ENCODE measurements at places on chromosomes 5 and 9.

DNA sequence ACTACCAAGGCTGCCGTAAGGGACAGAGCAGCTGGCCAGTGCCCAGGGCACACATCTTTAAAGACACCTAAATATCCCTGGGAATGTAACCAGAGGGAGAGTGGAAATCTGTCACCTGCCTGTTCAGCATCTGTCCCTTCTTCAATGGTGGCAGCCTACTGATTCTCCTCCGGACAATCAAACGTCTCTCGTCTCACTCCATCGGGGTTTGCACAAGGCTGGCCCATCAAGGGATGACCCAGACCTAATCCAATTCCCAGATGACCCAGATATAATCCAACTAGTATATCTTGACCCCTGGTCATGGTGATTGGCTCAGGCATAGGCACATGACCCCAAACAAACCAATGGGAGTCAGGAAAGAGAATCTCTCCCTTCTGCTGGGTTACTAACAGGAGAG is 93.5 kb downstream of the HRH2 start:
- DNase-seq, result no peak

GRCh38 chr9:120944434-120944843 is 17.8 kb upstream of the TRAF1 start:
- DNase-seq, result no peak

DNA sequence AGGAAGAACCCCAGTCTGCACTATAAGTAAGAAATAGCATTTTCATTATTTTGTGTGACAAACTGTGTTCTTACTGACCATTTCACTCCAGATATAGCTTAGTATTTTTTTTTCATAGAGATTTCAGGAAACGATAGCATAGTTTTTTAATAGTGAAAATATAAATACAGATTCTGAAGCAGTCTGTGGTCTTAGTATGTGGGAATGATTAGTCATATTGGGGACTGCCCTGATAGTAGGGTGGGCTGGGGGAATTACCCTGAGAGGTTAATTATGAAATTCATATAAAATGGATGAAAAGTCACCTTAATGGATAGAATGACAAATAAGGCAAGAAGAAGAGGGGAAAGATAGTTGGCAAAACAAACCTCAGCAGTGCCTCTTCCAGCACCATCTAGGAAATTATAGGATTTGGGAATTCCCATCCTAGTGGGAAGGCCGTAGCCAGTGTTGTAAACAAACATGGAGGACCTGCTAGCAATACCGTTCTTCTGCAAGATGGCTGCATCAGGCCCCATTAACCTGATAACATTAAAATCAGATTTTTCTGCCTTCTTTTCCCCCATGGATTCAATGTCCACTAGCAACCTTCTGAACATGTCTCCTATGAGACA is 23.7 kb upstream of the NR3C1 start:
- DNase-seq, result no peak

DNA sequence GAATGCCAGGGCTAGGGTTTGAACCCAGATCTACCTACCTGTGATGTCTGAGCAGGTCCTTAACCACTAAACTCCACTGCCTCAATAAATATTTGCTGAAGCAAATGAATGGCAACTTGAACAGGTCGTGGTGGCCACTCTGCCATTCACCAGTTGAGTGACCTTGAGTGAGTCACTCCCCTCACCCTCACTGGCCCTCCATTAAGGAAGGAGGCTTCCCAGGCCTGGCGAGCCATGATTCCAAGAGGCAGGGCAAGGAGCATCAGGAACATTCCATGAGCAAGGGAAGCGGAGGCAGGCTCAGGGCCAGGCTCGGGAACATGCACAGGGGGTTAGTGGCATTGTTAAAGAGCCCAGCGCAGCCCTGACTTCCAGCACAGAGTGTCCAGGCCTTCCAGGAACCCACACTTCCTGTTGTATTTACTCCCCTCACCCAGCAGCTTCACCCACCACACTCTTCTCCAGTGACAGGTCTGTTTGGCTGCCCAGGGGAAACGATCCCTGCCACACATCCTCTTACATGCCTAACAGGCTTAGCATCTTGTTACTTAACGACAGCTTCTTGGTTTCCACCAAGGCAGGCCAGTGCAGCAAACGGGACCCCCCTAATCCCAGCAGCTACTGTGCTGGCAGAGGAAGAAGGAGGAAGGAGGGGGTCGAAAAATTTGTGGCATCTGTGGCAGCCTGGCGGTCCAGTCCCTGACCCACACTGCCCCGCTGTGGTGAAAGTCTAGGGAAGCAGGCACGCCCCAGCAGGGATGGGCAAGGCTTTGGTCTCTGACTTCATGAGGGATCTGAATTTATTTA is 43.7 kb upstream of the TTC1 start:
- no peak for DNase-seq

GRCh38 chr5:175837171-175837699 is 34.1 kb upstream of the CPLX2 start:
- no peak for DNase-seq

- no peak for DNase-seq
These were observed 338.7 kb downstream of the NPR3 start for GRCh38 chr5:33049842-33050241.

DNA sequence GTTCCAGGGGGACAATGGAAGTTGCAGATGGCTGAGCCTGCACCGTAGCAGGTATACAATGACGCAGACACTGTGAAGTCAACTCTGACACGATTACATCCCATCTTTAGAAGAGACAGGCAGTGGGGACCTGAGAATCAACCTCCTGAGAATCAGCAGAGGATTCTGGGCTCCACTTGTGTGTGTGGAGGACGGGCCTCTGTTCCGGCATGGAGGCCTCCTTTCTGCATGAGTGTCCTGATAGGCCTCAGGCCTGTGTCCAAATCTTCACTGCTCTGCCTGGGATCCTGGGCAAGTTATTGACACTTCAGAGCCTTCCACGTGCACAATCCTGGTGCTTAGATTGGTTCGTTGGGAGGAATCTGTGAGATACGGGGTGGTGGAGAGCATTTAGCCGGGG is 151.2 kb upstream of the COL5A1 start:
- DNase-seq, result no peak

DNA sequence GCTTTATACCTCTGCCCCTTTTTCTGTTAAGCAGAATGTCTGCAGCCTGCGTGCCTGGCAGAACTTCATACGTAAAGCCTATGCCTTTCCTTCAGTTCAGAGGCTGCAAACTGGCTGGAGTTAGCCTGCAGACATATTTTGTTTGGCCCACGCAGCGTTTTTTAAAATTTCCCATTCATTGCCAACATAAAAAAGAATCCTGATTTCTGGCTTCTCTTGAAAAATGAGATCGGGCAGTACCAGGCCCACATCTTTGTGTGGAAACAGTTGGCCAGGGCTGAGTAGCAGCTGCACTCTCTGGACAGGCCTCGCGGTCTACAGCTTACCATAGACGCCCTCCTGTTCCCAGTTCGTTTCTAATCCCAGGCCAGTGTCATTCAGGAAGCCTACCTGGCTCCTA is 104.4 kb downstream of the SMARCA2 start:
- DNase-seq, result no peak

DNA sequence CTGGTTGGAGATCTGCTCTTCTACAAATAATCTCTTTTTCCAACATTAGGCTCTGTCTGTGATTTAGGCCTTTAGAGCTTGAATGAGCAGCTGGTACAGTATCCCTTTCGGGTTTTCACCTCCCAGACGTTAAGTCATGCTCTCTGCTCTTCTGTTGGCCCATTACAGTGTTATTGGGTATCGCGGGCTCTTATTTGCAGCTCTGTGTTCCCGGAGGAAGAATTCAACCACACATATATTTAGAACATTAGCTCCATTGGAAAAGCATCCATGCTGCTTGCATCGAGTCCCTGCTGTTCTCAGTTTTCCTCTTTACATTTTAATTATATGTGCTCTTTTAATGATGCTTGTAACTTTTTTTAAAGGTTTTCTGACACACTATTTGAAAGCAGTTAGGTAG is 278.0 kb upstream of the ADCY2 start:
- DNase-seq, result no peak

GRCh38 chr5:132261881-132262845 is 4.7 kb downstream of the PDLIM4 start:
- DNase-seq, result no peak

- no peak for DNase-seq
These were observed 18.5 kb upstream of the TCERG1 start for GRCh38 chr5:146428658-146429057.

DNA sequence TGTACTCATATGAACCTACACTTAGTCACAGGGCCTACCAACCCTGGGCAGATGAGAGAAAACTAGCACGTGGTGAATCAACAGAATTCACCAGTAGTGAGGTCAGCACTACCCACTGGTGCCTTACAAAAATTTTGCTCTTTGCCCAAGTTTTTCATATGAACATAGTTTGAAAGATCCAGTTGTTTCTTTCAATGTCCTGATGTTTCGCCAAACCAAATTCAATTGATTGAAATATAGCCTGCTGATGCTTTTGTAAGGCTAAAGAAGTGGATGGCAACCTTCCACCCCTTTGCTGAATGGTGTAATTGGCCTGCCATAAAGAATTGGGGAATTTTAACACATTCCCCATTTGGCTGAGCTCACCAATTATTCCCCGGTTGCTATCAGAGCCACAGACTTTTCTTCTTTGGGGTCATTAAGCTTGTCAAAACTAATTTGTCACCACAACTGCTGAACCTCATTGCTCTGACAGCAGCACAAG is 339.2 kb downstream of the GLIS3 start:
- no peak for DNase-seq

DNA sequence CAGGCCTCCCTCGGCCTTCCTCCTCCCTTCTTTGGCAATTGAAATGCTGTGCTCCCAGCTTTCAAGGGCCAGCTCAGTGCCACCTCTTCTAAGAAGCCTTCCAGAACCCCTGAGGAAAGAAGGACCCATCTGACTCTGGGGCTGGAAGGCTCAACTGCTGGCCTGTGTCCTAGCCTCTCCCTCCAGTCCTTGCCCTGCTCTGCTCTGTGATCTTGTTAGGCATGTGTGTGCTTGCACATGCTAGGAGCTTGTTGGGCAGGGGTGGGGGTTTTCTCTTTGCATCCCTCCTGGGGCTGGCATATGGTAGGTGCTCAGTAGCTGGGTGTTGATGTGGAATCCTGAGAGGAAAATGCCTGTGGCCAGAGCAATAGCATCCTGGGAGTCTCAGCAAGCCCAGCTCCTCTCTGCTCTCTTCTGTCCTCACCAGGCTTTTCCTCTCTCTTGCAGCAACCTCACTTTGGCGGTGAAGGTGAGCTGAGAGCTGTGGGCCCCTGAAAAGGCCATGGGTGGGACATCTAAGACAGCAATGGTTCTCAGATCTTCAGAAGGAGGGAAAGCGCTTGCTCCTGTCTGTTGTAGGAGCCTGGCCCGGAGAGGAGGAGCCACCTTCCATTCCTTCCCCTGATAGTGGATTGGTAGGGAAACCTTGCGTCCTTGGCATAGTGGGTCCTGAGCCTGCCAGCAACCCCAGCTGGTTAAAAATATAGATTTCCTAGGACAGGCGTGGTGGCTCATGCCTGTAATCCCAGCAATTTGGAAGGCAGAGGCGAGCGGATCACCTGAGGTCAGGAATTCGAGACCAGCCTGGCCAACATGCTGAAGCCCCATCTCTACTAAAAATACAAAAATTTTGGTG is 9.9 kb downstream of the DOLK start:
- no peak for DNase-seq

GRCh38 chr9:77454663-77455062 is 193.5 kb downstream of the GNA14 start:
- DNase-seq, result no peak

DNA sequence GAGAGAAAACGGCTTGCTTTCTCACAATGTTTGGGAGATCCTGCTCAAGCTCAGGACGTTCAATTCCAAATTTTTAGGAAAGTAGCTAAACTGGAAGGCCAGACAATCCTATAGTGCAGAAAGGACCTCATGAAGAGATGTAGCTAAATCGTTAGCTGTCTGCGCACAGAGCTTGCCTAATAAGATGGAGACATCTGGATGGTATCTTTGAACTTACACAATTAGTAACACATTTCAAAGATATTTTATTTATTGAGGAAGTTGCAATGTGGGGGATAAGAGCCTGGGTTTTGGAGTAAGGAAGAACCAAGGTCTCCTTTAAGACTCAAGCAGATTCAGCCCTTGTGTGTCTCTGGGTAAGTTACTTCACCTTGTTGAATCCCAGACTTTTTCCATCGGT is 28.6 kb upstream of the RAB14 start:
- no peak for DNase-seq

GRCh38 chr5:83586874-83587776 is 115.6 kb downstream of the VCAN start:
- no peak for DNase-seq

GRCh38 chr9:116806075-116806474 is 119.0 kb downstream of the TRIM32 start:
- DNase-seq, result no peak

- no peak for DNase-seq
These were observed 32.3 kb upstream of the UBTD2 start for GRCh38 chr5:172315587-172316493.

GRCh38 chr9:116643691-116644090 is 43.4 kb upstream of the TRIM32 start:
- no peak for DNase-seq

- no peak for DNase-seq
These were observed 45.1 kb downstream of the GLRX start for GRCh38 chr5:95777441-95777840.

- DNase-seq, result no peak
These were observed 176.4 kb upstream of the PITX1 start for GRCh38 chr5:135210286-135211055.

All from activated CD4-positive, alpha-beta T cell treated with anti-CD3 and anti-CD28 coated beads for 4 hours (primary cell).